ENCODE measurements at places on chromosomes 3 and 15.

DNA sequence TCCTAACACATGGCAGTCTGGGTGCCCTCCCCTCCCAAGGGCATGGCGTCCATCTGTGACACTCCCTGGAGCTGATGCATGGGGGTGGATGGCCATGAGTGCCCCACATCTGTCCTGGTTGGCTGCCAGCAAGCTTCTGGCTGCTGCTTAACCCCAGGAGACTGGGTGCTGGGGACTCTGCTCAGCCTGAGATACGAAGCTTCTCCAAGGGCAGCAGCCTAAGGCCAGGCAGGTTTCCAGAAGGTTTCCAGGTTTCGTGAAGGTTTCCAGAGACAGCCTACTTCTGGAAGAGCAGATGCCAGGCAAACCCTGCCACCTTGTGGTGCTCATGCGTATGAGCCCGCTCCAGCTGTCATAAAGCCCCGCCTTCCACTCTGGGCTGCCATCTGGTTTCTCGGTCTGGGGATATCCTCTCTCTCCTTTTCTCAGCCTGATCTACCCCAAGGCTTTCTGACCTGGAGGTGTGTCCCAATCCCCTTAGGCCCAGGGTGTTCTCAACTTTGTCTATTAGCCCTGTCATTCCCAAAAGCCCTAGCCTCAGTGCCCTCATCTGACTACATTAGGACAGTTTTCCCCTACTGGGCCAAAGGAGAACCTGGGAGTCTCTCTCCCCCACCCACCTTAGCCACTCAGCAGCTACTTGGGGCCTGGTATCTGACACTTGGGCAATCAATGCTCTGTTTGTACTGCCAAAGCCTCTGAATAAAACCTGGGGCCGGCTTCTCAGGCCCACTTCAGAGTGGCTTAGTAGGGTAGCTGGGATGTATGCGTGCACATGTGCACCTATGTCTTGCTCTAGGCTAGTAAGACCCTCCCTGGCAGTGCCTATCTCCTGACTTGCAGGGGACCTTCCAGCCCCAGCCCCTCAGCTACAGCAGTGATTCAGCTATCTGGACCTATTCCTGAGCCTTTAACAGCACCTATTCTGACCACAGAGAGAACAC is 12.0 kb downstream of the MRPL46 start:
- DNase-seq, result no peak

GRCh38 chr15:78909791-78910228 is 35.0 kb downstream of the CTSH start:
- DNase-seq, result no peak

- no peak for DNase-seq
Observed at GRCh38 chr3:196645897-196646665, 6.6 kb downstream of the NRROS start.

DNA sequence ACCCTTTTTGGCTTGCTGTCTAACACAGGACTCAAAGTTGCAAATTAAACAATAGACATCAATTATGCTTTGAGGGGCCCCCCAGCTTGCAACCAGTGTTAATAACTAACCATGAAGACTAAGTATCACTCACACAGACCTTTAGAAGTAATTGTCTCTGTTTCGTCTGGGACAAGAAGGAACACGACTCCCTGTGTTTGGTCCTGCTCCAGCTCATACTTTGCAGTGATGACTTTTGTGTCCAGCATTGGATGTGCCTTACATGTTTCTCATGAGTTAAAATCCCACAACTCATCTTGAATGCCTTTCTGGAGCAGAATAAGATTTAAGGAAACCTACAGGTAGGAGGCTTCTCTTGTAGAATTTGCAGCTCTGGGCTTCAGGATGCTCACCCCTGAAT is 53.1 kb downstream of the GMNC start:
- DNase-seq, result no peak

DNA sequence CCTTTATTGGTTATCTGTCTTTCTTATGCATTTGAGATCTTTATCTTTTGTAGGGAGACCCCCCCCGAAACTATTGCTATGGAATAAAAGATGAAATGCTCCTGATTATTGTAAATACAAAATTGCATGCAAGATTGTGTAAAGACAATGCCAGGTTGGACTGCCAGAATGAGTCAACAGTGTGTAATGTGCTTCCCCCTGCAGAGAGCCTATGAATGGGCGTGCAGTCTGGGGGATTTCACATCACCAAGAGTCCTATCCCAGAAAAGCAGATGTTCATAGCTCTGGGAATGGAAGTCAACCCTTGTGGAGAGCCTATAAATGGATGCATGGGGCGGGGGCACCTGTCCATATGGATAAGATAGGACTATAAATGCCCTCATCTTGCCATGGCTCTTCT is 584.3 kb downstream of the NSUN3 start:
- DNase-seq, result no peak

DNA sequence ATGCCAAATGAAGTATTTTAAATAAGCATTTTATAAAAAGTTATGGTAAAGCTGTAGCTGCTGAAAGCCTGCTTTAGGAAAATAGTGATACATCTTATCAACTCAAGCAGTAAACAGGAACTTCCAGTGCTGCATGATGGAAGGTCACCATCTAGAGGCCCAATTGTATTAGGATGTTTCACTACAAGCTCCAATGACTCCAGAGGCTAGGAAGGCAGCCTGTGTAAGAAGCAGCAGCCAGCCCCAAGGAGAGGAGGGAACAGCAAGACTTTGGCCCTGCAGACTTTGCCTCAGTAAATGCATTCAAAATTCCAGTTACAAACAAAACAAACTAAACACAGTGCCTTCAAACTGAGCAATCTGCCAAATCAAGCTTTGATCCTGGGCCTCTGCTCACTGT is 32.1 kb downstream of the ILDR1 start:
- DNase-seq, result no peak

DNA sequence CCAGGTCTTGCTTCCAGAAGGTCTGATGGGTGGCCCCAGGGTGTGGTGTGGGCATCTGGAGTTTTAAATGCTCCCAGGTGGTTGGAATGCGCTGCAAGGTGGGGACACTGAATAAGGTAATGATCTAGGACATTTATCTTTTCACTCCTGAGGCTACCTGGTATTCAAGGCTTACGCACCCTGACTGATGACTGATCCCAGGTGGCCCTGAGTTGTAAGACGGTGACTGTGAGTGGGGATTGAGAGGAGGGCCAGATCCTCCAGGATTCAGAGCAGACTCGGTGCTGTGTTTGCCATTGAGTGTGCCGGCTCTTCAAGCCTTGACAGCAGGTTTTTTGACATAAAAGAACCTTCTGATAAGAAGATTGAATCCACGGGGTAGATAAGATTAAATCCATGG is 40.3 kb downstream of the SLC6A20 start:
- DNase-seq, result no peak

- DNase-seq, result no peak
Observed at GRCh38 chr15:77634266-77634962, 1.7 kb upstream of the LINGO1 start.

DNA sequence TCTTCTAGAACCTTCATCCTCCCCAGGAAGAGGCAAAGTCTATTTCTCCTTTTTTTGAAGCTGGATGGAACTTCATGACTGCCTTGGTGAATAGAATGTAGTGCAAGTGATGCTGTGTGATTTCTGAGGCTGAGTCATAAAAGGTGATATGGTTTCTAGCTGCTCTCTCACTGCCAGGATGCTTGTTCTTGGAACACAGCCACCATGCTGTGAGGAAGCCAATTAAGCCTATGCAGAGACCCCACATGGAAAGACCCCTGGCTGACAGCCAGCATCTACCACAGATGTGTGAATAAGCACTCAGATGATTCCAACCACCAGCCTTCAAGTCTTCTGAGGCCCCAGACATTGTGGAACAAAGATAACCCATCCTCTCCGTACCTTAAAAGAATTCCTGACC is 57.0 kb downstream of the ISL2 start:
- no peak for DNase-seq

DNA sequence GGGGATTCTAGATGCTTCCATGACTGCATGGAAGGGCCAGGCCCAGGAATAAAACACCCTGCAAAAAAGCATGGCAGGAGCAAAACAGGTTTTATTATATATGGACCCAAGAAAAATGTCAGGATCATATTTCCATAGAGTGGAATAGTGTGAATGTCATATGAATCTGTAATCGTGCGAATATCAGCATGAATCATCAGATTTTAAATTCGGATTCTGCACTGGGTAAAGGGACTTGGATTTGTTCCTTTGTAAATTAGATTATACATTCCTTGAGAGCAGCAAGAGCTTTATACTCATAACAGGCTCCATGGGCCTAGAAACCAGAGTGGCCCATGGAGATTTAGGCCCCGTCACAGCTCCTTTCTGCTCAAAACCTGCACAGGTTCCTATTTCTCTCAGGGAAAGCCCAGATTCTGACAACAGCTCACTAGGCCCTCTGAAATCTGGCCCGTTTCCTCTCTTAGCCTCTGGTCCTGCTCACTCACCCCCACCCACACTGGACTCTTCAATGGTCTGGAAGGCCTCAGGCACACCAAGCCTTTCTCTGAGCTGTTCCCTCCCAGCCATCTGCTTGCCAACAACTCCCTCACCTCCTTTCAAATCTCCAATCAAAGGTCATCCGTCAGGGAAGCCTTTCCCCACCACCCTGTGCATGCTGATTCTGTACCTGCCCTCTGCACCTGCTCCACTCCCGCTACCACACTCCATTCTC is 76.0 kb downstream of the FEM1B start:
- no peak for DNase-seq

- DNase-seq, result no peak
Observed at GRCh38 chr3:112092496-112093179, 6.4 kb downstream of the C3orf52 start.

- DNase-seq, result no peak
Observed at GRCh38 chr15:70535955-70536338, 227.4 kb downstream of the UACA start.

DNA sequence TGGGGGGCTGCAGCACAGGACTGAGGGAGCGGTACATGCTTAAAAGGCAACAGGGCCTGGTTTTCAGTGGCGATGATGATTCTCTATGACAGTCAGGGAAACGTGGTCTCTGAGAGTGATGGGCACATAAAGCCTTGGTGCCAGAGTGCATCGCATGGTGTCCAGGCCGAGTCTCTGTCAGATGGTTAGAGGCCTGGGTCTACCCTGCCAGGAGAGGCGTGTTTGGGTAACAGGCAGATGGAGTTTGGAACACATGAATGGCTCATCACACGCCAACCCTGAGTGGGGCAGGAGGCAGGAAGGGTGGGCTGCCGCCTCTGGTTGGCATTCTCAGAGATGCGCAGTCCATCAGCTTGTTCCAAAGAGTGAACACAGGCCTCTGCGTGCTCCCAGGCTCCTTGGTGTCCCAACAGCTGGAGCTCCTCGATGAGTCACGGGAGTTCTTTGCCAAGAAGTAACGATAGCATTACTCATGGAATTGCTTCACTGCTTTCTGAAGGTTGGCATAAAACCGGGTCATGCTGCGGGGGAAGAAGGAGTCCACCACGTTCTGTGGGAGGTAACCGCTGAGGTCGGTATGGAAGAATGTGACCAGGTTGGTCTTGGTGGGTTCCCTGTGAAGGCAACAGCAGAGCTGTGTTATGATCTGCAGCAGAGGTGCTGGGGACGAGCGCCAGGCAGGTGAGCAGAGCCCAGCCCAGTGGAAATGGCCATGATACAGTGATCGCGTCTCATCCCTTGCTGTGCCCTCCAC is 11.0 kb downstream of the STARD5 start:
- no peak for DNase-seq

DNA sequence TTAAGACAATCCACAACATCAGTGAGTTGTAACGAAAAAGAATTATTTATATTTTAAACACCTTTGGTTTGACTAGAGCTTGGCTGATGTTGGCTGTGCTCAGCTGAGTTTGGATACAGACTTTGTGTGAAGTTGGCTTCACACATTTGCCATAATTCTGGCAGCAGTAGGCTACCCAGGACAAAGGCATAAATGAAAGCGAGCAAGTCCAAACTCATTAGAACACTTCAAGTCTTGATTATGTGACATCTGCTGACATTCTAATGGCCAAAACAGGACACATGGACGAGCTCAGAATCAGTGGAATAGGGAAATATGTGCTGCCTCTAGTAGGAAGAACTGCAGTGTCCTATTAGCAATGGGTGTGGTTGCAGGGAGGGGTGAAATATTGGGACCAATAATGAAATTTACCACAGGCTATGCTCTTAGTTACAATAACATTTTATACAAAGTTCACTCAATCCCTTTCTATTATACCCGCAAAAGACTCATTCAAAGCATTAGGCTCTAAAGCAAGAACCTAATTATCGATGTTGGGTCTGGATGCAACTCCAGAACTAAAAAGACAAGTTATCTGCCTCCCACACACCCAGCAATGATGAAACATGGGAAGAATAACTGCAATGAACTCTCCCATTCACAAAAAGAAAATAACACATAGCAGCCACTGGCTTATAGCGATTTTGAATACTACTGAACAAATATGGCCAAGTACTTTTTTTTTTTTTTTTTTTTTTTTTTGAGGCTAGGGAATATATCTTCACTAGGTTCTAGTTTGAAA is 493.9 kb upstream of the RASGRP1 start:
- DNase-seq, result no peak

DNA sequence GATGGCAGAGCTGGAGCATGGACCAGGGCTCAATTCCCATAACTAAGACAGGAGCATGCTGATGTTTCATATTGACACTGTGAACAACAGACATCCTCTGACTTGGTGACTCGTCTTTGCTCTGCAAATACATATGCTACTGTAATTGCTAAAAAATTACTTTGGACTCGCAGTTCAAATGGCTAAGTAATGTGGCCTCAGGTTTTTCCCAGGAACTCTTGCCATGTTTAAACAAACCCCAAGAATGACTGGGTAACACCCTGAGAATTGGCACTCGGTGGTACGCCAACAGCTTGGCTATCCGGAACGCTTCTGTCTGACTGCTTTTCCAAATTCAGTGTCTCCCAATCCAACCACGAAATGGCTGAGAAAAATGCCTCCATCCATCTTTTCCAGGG is 456.7 kb upstream of the THBS1 start:
- no peak for DNase-seq

- DNase-seq, result no peak
Observed at GRCh38 chr3:86244905-86245304, 746.0 kb downstream of the VGLL3 start.

DNA sequence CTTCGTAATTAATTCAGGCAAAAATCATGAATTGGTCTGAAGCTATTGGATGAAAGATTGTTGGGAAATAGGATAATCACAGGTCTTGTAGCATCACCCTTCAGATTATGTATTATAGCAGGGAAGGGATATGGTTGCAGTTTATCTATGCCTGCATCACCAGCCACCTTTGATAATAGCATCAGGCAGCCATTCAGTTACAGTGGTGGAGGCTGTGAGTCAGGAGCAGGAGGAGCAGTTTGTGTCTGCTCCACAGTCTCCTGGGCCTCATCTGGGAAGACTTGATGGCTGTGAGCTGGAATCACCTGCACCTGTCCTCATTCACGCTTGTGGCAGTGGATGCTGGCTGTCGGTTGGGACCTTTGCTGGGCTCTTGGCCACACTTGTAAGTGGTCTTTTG is 104.3 kb upstream of the PLXNA1 start:
- no peak for DNase-seq

GRCh38 chr3:154430014-154430413 is at the start of gene GPR149:
GPR149 (minus strand) TSS chr3:154430190; CDS start chr3:154429615, 575 bp downstream.
- no peak for DNase-seq

DNA sequence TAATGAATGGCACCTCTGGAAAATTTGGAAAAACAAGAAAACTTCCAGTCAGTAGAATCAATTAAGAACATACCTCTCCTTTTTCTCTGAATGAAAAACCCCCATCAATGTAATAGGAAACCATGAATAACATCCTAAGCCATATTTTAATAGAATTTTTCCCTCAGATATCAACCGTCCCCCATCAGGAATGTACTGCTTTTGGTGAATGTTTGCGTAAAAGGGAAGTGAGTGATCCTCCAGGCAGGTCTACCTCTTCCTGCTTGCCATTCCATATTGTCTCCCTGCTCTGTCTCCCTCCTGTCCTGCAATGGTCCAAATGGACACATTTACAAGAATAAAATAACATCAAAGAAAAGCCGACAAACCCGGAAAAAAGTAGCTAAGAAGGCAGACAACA is 30.8 kb downstream of the LAMP3 start:
- DNase-seq, result no peak

All from stimulated activated CD8-positive, alpha-beta memory T cell treated with anti-CD3 and anti-CD28 coated beads, Interleukin-2, amount 100 ng/mL, for 1 hour (primary cell).